ENCODE measurements at places on chromosomes 7 and 10.
A peak's percentile ranks its signal among the peaks of the same experiment; 100 is the strongest.

- no peak for DNase-seq
These were observed 72.9 kb downstream of the AOAH start for GRCh38 chr7:36651404-36651803.

- DNase-seq = peak; percentile 96
These were observed 2.8 kb downstream of the FAM53B start for GRCh38 chr10:124741281-124741921.

DNA sequence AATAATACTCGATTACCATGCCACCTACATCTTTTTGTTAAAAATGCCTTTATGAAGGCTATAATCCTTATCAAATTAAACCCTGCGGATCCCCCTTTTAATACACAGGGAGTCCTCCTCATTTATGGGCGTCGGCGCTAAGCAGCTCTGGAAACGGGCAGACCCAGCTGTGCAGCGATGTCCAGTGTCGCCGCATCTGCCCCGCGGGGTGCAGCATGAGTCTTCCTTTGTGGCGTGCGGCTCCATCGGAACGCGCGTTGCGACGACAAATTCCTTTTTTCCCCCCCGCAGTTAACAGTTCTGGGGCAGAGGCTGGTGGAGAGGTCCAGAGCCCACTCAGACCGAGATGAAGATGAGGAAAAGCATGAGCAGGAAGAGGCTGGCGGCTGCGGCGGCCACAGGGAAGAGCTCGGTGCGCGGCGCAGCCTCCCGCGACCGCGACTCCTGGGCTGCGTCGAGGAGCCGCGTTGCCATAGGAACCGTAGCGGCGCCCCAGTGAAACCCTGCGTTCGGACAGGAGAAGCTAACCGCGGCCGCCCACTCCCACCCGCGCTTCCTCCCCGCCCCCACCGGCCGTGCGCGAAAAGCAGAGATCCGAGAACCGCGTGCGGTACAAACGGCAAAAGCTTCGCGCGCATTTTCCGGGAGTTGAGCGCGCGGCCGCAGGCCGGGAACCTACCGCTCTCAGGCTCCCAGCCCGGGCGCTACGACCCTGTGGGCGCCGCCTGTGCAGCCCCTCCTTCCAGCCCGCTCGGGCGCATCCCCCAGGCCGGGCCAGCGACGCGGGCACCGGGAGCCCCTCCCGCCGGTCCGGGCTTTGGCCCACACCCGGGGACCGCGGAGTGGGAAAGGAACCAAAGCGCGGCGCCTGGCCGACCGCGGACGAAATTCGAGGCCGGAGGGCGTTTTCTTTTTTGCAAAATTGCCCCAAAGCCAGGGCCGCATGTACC is 130.6 kb downstream of the SPAG6 start:
- DNase-seq = no peak

DNA sequence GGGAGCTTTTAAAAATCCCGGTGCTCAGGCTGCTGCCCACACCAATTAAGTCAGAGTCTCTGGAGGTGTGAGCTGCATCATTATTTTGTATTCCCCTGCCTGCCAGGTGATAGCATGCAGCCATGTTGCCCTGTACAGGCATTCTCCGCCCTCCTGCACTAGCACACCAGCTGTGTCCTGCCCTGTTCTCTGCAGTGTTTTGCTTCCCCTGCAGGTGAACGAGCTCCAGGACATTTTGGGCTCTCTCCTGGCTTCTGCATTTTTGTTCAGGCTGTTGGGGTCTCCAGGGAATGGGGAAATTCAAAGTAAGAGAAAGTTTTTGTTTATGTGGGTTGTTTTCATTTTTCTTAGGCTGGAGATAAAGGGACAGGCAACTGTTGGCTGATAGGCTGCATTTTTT is 271.0 kb upstream of the COBL start:
- DNase-seq = no peak

GRCh38 chr7:132738254-132738653 is 162.0 kb upstream of the PLXNA4 start:
- DNase-seq = no peak

DNA sequence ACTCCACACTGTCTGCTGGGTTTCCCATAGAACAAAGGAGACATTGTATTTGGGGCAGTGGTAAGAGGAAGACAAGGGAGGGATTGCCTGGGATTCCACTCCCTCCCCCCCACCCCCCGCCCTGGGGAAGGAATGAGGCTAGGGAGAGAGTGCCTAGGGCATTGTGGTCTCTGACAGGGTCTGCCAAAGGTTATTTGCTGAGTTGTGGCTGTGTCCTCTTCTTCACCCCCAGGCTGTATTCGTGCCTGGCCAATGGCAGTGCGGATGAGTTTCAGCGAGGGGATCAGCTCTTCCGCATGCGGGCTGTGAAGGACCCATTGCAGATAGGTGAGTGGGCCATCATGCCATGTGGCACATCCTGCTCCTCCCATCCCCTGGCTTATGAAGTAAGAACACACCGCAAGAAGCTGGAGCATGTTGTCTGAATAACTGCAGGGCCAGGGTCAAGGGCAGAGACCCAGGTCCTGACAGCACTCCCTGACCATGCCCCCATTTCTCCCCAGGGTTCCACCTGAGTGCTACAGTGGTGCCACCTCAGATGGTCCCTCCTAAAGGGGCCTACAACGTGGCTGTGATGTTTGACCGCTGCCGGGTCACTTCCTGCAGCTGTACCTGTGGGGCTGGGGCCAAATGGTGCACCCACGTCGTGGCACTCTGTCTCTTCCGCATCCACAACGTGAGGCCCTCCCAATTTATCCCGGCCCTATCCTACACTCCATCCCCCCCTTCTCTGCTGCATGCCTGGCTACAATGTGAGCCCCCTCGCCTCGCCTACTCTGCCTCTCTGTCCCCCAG is 3.7 kb downstream of the ZSWIM8 start:
- no peak for DNase-seq

- DNase-seq = no peak
These were observed 58.6 kb upstream of the MKRN1 start for GRCh38 chr7:140537750-140538482.
